HEK293T (cell line): ENCODE measurements at places on chromosomes 2 and 18.

DNA sequence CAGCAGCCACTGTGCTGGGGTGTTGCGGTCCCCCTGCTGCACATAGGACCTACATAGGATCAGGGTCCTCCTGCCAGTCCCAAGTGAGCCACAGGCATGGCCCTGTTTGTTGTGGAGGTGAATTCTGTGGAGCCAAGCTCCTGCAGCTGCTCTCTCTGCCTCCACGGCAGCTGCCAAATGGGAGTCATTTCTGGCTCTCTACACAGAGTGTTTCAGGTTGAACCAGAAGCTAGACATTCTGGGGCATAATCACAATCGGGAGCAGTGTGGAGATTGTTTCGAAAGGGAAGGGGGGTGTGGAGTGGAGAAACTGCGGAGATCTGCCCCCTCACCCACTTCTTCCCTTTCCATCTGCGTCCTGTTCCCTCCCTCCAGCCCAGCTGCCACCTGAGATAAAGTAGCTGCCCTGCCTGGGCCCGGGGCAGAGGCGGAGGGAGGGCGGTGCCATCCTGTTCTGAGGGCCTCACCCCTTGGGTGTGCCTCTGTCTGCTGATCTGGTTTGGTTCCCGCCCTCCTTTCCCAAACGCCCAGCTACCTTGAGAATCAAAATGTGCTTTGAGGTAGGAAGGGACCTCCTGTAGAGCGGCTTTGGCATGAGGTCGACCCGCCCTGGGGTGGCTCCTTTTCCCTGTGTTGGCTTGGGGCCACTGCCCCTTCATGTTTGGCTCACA, 139.4 kb downstream of the WDSUB1 start:
- DNase-seq: no peak

DNA sequence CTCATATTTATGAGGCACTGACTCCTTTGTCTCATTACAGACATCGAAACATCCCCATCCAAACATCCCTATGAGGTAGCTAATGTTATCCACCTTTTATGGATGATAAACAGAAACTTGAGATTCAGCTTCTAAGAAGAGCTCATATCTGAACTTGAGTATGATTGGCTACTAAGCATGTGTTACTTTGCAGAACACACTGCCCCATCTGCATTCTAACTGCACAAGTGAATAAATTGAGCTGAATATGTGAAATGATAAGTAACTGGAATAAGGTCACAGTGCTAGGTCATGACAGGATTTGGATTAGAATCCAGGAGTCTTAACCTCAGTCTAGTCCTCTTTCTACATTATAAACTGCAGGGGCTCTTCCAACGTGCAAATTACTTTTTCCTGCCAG, 172.7 kb downstream of the SETBP1 start:
- no peak for DNase-seq

GRCh38 chr2:64221935-64222334, 77.7 kb upstream of the PELI1 start:
- DNase-seq: no peak

DNA sequence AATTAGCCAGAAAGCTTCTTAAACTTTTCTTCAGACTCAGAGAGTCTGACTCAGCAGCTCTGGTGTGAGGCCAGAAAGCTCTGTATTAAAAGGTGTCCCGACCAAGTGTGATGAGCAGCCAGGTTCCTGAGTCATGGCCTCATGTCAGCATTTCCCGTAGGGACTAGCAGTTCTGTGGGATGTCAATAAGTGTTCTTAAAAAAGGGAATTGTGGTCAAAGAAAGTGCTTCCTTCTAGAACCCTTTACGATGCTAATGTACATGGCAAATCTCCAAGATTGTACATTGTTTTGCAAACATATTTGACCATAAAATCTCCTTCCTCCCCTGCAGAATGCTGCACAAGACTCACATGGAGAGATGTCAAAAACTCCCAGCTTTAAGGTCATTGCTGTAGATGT, 80.1 kb downstream of the PLA2R1 start:
- DNase-seq: no peak

DNA sequence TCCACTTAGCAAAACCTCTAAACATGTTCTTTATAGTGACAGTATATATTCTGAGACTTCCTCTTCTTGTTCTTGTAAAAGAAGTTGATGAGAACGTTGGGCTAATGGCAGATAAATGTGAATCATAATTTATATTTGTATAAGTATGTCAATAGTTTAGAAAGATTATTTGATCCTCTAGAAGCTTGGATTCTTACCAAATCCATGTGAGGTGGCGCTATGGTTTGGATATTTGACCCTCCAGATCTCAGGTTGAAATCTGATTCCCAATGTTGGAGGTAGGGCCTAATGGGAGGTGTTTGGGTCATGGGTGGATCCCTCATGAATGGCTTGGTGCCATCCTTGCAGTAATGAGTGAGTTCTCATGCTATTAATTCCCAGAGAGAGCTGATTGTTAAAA, 29.8 kb upstream of the SCN1A start:
- DNase-seq: no peak
